ENCODE measurements at places on chromosomes 6 and 20.

DNA sequence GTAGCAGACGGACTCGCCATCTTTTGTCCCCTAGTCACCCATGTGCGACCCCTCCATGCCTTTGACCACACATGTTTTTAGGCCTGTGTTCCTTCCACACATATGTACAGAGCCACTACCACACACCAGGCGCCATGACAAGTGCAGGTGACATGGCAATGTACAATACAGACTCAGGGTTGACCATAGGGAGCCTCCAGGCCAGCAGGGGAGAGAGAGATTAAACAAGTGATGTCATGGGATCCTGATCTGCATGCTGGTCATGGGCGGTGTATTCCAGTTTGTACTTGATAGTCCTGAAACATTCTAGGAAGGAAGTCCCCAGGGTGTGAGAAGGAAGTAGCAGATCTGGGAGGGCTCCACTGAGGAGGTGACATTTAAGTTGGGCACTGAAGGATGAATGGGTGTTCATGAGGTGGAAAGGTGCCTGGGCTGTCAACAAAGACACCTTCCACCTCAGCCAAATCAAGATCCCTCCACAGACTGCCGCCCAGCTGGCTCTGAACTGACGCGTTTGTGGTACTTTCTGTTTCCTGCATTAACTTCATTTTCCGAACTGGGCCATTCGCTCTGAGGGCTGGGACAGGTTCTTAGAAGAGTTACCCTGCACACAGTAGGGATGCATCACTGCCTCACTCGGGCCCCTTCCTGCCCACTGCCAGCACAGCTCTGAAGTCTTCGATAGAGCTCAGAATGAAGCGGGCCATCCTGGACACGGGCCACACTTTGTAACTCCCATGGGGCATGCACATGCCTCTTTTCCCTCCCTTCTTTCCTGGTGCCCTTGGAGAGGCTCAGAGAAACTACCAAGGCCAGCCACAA is 94.0 kb downstream of the NOL4L start:
- DNase-seq = no peak

DNA sequence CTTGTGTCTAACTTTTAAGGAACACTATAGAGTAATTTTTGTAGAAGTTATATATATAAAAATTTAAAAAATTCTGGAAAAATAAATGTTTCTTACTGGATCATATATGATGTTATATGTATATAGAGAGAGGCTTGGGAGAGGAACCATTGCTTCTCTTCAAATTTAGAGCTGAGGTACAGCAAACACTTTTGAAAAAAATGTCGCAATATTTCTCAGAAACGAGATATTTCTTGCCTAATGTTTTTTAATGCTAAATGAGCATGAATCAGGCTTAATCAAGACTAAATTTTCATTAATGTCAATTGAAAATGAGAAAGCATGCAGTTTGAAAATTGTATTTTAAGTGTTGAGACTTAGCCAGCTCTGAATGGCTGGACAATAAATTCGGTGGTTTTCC is 2.6 kb downstream of the PKIB start:
- no peak for DNase-seq

DNA sequence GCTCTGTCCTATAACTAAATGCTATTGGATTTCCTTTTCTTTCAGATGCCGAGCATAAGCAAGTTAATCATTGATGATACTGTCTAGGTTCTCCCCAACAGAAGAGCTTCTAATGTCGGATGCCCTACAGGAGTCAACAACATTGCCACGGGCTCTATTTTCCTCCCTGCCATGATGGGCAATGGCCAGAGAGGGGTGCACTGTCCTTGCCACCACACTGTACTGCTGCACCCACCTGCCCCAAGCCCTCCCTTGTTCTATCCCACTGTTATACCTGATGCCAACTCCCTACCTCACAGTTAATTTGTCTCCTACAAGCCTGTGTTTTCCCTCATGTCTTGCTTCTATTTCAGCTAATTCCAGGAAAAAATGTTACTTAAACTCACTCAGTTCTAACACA is 773.6 kb upstream of the CHD6 start:
- no peak for DNase-seq

DNA sequence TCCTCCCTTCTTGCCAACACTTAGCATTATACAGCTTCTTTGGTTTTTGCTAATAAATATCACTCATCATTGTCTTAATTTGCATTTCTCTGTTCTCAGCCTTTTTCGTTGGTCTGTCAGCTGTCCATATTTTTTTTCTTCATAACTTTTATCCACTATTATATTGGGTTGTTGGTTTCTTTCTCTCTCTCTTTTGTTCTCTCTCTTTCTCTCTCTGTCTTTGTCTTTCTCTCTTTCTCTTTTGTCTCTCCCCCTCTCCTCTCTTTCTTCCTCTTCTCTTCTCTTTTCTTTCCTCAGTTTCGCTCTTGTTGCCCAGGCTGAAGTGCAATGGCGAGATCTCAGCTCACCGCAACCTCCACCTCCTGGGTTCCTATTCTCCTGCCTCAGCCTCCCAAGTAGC is 36.5 kb downstream of the JARID2 start:
- no peak for DNase-seq

- no peak for DNase-seq
These were observed 110.3 kb upstream of the BTBD3 start for GRCh38 chr20:11807054-11808048.

GRCh38 chr6:52551483-52552277 is 25.2 kb downstream of the TRAM2 start:
- no peak for DNase-seq

GRCh38 chr6:170206851-170207431 is 83.9 kb downstream of the DLL1 start:
- DNase-seq = no peak

DNA sequence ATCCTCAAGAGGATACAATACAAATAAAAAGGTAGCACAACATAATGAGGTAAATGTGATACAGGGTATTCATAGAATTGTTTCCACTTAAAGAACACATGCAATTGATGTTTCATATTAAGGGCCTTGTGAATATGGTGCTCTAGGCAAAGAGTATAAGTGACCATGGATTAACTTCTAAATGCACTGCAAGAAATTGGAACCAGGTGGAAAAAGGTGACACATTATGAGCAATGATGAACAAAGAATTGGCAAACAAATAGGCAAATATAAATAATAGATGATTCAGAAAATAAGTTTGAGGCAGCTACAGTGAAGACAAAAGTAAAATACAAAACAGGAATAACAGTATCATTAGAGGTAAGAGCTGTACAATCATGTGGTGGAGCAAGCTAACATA is 192.0 kb downstream of the GRIK2 start:
- DNase-seq = no peak

DNA sequence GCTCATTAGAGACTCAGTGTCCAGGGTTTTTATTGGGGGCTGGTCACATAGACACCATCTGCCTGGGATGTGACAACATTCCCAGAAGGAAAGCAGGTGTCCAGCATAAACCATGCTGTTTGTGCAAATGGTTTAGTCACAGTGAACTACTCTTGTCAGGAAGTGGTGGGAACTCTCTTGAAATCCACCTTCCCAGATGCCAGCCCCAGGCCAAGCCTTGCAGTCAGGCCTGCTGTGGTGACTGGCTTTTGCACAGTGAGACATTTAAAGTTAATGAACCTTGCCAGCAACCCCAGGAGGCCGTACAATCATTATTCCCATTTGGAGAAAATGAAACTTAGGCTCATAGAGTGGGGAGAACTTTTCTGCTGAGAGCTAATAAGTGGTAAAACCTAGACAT is 242.5 kb upstream of the KCNG1 start:
- no peak for DNase-seq

- DNase-seq = no peak
These were observed 128.8 kb downstream of the PHACTR1 start for GRCh38 chr6:12845224-12846004.

DNA sequence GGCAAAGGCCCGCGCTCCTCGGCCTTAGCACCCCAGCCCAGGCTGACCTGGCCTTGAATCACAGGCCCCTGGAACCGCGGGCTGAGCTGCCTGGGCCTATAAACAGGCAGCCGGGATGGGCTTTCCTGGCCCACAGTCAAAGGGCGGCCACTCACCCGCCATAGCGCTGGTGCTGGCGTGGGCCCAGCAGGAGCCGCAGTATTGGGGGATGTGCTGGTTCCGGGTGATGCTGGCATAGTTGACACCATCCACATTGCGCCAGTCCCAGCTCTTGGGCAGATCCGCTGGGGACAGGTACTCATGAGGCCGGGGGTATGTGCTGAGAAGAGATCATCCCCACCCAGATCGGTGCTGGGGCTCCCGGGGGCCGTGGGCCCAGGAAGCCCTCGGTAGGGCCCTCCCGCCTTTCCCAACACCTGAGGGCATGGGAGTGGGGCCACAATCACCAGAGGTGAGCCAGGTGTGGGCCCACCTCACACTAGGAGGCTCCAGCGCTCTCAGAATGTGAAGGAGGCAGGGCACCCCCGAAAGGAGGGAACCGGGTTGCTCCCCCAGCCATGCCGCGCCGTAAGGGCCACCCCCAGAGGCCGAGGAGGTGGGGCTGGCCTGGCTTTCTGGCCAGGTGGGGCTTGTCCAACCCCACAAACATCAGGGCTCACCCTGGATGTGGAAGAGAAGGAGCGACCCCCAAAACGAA is 739 bp downstream of the CTSZ start:
- DNase-seq = no peak

GRCh38 chr20:33298391-33298790 is 15.4 kb downstream of the BPIFB1 start:
- no peak for DNase-seq

GRCh38 chr6:15897063-15897876 is 231.6 kb upstream of the MYLIP start:
- no peak for DNase-seq

Measured in activated gamma-delta T cell (primary cell).